ENCODE measurements at places on chromosomes 1 and 21.

DNA sequence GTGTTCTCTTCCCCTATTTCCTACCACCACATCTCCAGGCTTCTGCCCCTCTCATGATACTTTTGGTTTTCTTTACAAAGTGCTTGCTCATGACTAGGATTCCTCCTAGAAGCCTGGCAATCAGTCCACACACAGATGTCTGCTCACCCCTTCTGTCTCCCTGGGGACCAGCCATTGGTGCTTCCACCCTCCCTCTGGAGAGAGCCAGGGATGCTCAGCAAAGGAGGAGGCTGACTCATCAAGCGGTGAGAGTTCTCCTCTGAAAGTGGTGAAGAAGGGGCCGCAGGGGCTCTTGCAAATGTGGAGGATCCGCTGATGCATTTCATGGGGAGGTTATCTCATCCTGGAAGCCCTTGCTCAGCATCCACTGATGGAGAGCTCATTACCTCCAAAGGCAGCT is 14.5 kb downstream of the NT5C1A start:
- DNase-seq, result no peak

GRCh38 chr21:45855248-45855811 is 126.2 kb upstream of the COL6A1 start:
- DNase-seq, result no peak

DNA sequence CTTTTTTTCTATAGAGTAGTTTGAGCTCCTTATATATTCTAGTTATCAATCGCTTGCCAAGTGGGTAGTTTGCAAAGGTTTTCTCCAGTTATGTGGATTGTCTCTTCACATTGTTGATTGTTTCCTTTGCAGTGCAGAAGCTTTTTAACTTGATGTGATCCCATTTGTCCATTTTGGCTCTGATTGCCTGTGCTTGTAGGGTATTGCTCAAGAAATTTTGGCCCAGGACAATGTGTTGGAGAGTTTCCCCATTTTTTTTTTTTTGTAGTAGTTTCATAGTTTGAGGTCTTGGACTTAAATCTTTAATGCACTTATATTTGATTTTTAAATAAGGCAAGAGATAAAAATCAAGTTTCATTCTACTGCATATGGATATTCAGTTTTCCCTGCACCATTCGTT is 774.8 kb upstream of the ADAMTS5 start:
- no peak for DNase-seq

DNA sequence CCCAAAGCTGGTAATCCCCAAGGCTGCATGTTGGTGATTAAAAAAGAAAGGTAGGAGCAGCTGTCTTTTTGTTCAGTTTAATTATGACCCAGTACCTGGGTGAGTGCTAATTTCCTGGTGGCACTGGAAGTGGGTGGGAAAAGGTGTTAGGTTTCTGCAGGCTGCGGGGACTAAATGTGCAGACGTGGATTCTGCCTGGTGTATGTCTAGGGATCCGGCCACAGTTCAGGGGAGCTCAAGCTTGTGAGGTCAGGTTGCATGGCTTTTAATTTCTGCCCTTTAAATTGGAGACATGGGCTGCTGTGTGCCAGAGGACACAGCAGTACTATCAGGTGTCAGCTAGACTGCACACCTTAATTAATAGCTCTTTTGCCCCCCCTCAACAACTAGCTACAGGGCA is 20.3 kb upstream of the TBX19 start:
- no peak for DNase-seq

- DNase-seq, result no peak
Measured at GRCh38 chr1:178161516-178161915, 67.6 kb downstream of the RASAL2 start.

- no peak for DNase-seq
Measured at GRCh38 chr1:62746086-62746808, 37.7 kb upstream of the ATG4C start.

DNA sequence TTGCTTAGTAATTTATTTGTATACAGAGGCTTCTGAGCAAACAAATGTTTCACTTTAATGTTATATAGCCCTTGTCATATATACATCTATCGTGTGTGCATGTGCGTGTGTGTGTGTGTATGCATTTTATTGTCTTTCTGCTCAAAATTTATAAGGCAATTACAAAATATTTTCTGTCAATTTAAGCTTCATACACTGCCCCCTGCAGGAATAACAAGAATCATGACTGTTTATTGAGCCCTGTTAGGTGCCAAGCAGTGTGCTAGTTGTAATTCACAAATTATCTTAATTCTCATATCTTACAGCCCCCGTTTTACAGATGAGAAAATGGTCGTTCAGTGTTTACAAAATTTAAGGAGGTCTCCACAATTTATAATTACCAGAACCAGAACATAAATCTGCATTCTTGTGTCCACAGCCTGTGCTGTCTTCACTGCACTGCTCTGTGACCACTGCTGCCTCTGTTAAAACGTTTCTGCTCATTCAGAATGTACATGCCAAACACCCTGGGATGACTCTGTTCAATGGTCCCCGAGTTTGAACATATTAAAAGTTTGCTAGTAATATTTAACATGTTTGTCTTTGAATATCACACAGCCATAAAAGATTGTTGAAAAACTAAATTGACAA is 181.3 kb downstream of the ATP6V1G3 start:
- DNase-seq, result no peak

- no peak for DNase-seq
Measured at GRCh38 chr1:202854787-202855186, 34.2 kb downstream of the RABIF start.

DNA sequence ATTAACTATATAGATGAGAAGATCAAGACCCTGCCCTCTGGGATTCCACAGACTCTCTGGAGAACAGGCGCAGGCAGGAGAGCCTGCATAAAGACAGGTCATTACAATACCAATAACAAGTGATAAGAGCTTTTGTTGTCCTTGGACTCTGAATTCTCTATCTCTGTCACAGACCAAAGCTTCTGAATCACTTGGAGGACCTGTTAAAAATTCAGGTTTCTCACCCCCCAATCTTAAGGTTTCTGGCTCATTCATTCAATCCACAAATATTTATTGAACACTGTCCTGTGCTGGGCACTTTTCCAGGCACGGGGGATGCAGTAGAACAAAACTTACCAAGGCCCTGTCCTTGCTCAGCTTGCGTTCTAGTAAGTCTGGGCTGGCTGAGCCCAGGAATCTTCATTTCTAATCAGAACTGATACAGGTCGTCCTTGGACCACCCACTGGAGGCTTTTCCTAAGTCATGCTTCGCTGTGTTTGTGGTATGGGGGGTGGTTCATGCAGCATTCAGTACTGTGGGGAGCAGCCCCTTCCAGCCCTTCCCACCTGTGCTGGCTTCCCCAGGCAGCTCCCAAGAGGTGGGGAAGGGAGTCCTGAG is 1.4 kb downstream of the EFNA4 start:
- no peak for DNase-seq

GRCh38 chr21:35249636-35250035 is 200.5 kb upstream of the RUNX1 start:
- DNase-seq, result no peak
